ENCODE measurements at places on chromosomes 6 and 20.

DNA sequence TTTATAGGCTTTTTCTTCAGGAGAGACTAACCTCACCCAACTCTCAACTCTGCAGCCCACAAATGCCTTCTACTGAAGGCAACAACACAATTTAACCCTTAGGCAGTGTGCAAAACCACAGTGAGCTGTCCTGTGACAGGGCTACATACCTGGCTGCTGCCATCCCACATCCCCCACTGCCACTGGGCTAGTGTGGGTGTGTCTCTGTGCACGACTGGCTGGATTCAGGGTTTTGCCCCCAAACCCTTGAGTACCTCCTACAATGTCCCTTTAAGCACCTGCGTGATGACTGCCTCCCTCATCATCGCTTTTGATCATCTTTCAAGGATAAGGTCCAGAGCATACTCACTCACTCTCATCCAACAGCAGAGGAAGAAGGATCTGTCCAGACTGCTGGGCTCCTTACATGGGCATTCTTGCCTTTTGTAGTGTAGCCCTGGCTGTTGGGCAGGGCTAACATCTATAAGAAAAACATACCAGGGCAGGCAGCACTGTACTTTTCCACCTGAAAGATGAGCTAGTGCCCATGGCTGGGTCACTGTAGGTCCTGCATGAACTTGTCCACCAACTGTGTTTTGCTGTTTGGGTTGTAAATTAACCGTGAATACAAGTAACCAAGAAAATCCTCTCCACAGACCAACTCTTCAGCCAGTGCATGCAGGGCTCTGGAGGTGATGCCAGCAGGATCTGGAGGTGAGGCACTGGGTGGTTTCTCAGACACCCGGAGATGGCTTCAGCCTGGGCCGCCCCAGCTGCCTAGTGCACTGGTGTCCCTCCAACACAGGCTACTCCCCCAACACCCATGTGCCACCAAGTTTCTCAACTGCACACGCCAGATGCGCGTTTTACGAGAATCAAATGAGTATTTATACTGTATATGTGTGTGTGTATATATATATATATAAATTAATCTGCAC is 45.2 kb downstream of the PLCG1 start:
- DNase-seq, result peak; percentile 84

DNA sequence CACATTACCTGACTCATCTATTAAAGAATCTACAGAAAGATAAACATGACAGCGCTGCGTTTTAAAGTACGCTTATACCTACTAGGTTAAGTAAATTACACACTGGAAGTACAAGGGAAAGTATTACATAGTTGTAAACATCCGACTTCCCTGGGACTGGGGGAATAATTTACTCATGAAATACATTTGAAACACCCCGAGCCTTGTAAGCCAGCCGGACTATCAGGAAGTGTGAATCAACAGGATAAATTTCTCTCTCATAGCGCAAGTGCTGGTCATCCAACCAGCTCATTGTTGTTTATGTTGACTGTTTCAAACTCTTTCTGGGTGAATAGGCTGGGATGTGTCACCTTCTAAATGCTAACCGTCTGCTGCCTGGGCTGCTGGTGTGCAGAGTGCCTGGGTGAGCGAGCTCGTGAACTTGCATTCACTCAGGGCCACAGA is 4.9 kb downstream of the BMP6 start:
- no peak for DNase-seq

- no peak for DNase-seq
These were observed 104.3 kb downstream of the CDH26 start for GRCh38 chr20:60062431-60063047.

DNA sequence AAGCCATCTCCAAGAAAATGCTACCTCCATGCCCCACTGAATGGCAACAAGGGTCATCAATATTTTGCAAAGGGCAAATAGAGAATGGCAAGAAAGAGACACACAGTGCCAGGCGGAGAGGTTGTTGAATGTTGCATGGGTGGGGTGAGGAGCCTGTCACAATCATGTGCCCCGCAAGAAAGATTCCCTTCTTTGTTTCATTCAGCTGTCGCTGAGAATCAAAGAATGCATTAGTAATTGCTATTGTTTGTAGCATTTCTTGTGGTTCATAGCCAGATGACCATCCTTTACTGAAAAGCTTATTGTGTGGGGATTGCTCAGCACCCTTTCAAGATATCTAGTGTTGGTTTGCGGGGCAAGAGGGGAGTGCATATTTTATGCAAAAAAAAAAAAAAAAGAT is 166.5 kb upstream of the QKI start:
- DNase-seq, result no peak

- no peak for DNase-seq
These were observed 48.9 kb downstream of the PHF20 start for GRCh38 chr20:35820715-35821114.

DNA sequence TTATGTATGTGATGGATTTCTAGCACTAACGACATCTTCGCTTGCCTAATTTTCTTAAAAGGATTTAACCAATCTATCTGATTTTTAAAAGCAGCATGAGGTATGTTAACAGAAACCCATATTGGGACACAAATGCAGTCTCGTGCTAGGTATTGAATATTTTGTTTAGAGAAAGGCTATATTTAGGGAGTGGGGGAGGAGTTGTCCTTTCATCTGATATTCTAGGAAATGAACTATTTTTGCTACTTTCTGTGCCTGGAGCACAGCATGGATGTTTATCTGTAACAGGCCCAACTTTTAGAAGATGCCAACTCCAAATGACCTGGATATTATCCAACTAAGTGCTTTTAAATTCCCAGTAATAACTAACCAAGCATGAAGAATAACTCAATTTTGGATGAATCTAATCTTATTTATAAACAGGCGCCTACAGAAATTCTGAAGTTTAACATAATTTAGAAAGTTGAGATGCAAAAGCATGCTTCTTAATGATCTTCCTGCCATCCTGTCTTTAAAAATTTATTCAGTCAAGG is 317.1 kb upstream of the CHD6 start:
- no peak for DNase-seq

- no peak for DNase-seq
These were observed 11.5 kb downstream of the ATP9A start for GRCh38 chr20:51756653-51757052.

GRCh38 chr6:112799889-112800288 is 452.8 kb downstream of the RFPL4B start:
- no peak for DNase-seq

All from mesenteric fat pad (tissue), 1 donor.